Right ventricle myocardium superior (tissue), 1 donor: ENCODE measurements at places on chromosomes 1 and 21. TPM values are rescaled to one million over a fixed set of nuclear protein-coding genes. Genes with fewer than 3 reads are reported as not detected.

PTGS2 gene
- total RNA-seq: 1.0 TPM

ELAPOR1 gene
- total RNA-seq: 0.19 TPM

CAMSAP2 gene
- total RNA-seq: 37.5 TPM

GJB3 gene
- total RNA-seq: not detected

MPL gene
- total RNA-seq: 0.40 TPM

POU3F1 gene
- 0.16 TPM for total RNA-seq

HSD3B2 gene
- not detected for total RNA-seq

RAB4A gene
- total RNA-seq: 103 TPM
